ENCODE measurements at places on chromosomes 4 and X.

GRCh38 chr4:55795341-55795740, 24.2 kb upstream of the EXOC1L start:
- DNase-seq: no peak

DNA sequence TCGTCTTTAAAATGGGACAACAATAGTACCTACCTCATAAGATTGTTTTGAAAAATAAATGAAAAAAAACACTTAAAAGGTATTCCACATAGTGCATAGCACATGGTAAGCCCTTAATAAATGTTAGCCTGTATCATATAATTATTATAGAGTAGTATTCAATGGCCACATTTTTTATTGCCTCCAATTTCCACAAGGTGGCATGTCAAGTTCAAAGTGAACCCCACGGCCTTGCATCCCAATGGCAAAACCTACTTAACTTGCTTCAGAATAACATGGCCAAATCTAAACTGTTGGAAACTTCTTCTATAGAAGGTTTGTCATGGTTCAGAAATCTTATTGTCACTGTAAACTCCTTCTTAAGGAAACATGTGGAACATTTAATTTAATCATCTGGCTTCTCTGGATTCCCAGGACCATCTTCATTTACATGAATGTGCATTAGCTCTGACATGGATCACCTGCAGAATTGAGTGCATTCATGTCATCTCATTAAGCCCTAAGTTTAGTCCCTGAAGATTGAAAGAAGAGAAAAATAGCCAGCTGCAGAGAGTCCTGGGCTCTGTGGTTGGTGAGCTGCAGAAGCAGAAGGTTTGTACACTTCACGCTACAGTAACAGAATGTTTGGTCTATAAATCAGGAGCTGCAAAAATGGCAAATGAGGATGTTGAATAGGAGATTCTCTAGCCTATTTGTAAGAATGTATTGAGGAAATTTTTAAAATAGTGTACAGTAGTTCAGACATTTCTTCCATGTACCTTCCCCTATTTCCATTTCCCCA, 61.0 kb downstream of the ANXA3 start:
- no peak for DNase-seq

GRCh38 chr4:84957514-84958420, 8.7 kb downstream of the WDFY3 start:
- no peak for DNase-seq

DNA sequence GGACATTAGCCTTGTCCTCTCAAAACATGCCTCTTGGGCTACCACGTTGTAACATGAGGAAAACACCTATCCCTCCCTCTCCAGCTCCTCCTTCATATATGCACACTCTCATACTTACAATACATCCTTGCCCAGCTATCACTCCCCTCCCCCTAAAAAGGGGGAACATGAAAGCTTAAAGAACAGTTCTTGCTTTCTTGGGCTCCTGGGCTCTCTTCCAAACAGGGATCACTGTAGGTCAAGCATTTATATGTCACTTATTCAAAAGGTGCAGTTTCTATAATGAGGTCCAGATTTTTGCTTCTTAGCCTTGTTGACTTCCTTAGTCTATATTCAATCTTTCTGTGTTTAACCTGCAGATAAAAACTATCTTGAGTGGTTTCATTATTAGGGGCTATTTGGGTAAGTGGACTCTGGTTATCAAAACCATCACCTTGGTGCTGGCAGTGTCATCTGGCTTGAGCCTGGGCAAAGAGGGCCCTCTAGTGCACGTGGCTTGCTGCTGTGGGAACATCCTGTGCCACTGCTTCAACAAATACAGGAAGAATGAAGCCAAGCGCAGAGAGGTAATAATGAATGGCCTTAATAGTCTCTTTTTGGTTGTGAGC, 119.4 kb downstream of the AKAP4 start:
- no peak for DNase-seq

DNA sequence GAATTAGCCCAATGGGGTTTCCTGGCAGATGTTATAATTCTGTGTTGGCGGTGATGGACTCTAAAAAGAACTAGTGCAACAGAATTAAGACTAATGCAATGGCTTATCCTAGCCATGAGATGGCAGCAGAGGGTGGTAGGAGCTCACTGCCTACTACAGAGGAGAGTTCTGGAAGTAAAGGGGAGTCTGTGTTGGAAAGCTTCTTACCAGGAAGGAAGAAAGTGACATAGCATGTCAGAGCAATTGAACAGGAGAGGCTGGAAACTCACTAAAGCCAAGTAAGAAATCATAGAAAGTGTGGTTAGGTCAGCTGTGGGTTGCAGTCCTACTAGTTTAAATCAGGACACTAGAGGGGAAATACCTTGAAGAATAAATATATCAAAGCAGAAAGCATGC, 6.3 kb upstream of the TRPC5OS start:
- DNase-seq: peak; percentile 7

DNA sequence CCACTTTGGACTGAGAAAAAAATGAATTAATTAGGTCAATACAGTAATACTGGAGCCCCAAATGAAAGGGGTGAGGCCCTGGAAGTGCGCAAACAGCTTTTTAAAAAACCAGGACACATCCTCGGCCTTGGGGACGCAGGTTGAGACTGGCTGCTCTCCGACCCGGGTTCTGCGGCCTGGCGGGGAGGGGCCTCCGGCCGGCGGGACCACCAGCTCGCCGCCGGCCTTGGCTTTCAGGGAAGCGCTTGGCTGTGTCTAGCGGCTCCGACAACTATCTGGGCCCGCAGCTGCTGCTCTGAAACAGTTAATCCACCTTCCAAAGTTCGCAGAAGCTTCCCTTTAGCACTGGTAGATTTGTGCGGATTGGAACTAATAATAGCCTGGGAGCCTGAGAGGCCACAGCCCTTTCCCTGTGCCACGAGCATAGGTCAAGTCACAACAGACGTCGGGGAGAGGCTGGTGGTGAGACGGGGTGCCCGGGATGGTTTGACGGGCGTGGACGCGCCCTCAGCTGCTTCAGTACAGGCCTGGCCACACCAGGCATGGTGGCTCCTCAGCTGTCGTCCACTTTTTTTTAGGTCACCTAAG, 1.1 kb upstream of the SEL1L3 start:
- no peak for DNase-seq

- DNase-seq: no peak
Measured at GRCh38 chr4:7465017-7465416, 30.3 kb upstream of the PSAPL1 start.

DNA sequence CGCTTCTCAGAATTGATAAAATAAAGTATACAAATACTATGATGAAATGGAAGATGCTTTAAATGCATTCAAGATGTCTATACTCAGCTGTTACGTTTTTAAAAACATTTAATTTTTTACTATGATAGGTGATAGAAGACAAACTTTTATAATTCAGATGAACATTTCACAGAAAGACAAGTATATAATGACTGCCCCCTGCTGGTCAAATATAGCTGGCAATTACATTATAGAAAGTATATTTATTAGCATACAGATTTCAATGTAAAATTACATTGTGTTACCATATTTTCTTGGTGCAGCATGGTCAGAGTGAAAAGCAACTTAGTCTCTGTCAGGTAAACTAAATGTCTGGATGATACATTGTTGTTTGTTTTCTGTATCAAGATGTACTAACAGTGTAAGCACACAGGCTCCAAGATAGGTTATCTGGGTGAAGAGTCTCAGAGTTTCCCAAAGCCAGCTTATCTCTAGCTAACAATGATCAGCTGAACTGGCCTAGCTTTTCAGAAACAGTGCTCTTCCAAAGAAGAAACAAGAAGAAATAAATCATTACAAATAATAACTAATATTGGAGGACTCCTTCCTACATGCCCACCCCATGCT, 54.1 kb downstream of the SRPX start:
- DNase-seq: no peak
